ENCODE measurements at places on chromosomes 11 and 22.

DNA sequence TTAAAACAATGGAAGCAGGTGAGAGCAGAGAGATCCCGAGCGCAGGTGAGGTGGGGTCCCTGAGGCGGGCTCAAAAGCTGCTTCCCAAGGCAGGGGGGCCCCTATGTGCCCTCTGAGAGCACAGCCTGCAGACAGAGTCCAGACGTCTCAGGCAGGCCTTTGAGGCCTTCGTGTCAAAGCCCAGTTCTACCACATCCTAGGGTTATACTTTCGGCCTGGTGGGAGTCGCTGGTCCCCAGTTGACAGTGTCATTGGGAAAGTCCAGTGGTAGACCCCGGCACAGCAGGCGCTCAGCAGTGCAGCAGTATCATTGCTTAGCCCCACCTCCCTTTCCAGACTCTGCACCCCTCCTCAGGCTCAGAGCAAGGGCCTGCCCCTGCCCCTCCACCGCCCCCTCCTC is 9.1 kb downstream of the LINC01488 start:
- no peaks in the 10 kb centered on the region for H3K27me3 ChIP-seq
- no peaks in the 10 kb centered on the region for H3K36me3 ChIP-seq
- DNase-seq = no peak
- no peak overlapping the region for H3K27ac ChIP-seq
- no peak overlapping the region for H3K4me3 ChIP-seq

GRCh38 chr11:8392886-8393285 is 129.2 kb upstream of the LMO1 start:
- no peaks in the 10 kb centered on the region for H3K27me3 ChIP-seq
- no peak overlapping the region for H3K27ac ChIP-seq
- DNase-seq = no peak

DNA sequence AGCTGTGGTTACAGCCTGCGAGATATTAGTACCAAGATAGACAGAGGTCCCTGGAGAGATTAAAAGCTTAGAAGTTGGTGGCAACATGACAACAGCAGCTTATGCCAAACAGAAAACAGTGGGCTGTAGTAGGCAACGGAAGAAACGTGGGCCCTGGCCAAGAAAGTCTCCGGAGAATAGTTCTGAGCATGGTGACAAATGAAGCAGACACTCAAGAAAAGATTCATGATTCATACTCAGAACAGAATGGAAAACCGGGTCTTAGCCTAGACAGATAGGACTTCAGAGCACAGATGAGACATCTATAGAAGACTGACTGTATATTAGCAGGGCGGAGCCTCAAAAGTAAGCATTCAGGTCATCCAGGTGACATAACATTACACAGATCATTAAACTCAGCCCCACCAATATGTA is 727.4 kb downstream of the ETS1 start:
- H3K36me3 ChIP-seq = no peaks in the 10 kb centered on the region
- no peak overlapping the region for H3K27ac ChIP-seq
- no peaks in the 10 kb centered on the region for H3K27me3 ChIP-seq
- no peaks in the 10 kb centered on the region for H3K4me1 ChIP-seq
- H3K4me3 ChIP-seq = no peak overlapping the region

DNA sequence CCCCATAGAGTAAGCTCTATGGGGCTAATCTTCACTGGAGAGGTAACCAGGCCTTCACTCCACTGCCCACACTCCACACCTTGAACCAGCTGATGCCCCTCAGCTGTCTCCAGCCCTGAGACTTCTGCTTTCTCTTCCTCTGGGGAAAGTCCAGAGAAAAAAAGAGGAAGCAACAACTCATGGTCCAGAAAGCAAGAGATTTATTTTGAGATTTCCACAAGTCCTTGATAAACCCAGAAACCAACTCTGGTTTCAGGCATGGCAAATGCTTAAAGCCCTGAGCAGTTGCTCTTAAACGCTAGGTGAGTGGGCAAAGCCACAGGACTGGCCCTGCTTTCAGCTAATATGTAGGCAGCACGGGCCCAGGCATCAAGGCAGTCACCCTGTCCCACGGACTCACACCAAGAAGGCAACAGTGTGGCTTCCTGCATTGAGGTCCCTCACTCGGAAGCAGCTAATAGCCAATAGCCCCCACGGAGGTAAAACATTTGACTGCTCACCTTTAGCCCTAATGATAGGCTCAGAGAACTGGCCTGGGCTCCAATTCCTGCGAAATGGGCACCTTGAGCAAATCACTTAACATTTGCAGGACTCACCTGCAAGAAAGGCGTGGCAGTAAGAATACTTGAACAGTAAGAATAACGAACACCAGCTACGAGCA is 4.3 kb downstream of the CYB561A3 start:
- no peak for DNase-seq
- no peaks in the 10 kb centered on the region for H3K27me3 ChIP-seq
- peak overlapping the region; percentile 72 for H3K27ac ChIP-seq

GRCh38 chr11:66857927-66858185 is 992 bp downstream of the LRFN4 start:
- no peak overlapping the region for H3K27ac ChIP-seq
- H3K4me1 ChIP-seq = peaks cover 6% of the 10 kb centered on the region
- no peaks in the 10 kb centered on the region for H3K36me3 ChIP-seq
- no peak overlapping the region for H3K4me3 ChIP-seq

- H3K36me3 ChIP-seq = no peaks in the 10 kb centered on the region
- H3K27me3 ChIP-seq = no peaks in the 10 kb centered on the region
- H3K4me3 ChIP-seq = no peak overlapping the region
- H3K4me1 ChIP-seq = peaks cover 11% of the 10 kb centered on the region
Measured at GRCh38 chr22:42365942-42366695, 66.1 kb downstream of the NFAM1 start.

DNA sequence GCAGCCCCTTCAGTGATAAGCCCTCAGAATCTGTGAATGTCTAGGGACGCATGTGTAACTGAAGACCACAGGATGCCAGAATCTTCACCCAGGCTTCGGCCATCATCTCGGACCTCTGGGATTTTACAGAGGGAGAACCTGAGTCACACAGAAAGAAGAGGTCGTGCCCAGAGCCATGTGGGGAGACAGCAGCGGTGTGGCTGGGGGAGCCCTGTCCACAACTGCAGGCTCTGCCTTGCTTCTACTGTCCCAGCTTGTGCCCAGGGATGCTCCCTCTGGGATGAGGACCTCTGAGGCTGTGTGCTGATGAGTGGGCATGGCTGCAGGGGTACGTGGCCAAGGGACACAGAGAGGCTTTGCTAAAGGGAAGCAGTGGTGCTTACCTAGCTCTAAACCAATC is 582.0 kb downstream of the TBC1D22A start:
- no peak for DNase-seq
- H3K4me3 ChIP-seq = no peak overlapping the region
- no peaks in the 10 kb centered on the region for H3K4me1 ChIP-seq
- H3K27ac ChIP-seq = no peak overlapping the region
- H3K36me3 ChIP-seq = no peaks in the 10 kb centered on the region

DNA sequence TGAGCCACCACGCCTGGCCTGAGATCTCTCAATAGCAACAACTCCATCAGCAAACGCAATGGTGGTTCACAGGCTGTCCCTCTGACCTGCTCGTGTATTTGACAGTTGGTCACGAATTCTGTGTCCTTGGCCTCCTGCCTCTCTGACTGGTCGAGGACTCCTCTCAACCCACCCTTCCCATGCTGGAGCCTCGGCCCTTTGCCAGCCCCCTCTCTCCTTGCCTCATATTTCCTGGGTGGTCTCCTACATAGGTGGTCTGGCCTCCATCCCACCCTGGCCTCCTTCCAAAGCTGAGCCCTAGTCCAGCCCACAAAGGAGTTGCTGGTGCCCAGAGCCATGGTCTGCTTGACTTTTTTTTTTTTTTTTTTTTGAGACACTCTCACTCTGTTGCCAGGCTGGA is 11.4 kb upstream of the A4GALT start:
- H3K4me3 ChIP-seq = no peak overlapping the region
- no peaks in the 10 kb centered on the region for H3K36me3 ChIP-seq
- H3K27ac ChIP-seq = no peak overlapping the region
- no peak for DNase-seq
- H3K4me1 ChIP-seq = no peaks in the 10 kb centered on the region

- no peaks in the 10 kb centered on the region for H3K36me3 ChIP-seq
- no peaks in the 10 kb centered on the region for H3K27me3 ChIP-seq
- H3K4me1 ChIP-seq = no peaks in the 10 kb centered on the region
- no peak for DNase-seq
- peak overlapping the region; percentile 1 for H3K4me3 ChIP-seq
- no peak overlapping the region for H3K27ac ChIP-seq
Measured at GRCh38 chr11:114346709-114347141, 50.5 kb downstream of the NNMT start.

- H3K4me1 ChIP-seq = no peaks in the 10 kb centered on the region
- H3K27me3 ChIP-seq = no peaks in the 10 kb centered on the region
- no peaks in the 10 kb centered on the region for H3K36me3 ChIP-seq
Measured at GRCh38 chr11:58047818-58048217, 17.1 kb downstream of the OR6Q1 start.

DNA sequence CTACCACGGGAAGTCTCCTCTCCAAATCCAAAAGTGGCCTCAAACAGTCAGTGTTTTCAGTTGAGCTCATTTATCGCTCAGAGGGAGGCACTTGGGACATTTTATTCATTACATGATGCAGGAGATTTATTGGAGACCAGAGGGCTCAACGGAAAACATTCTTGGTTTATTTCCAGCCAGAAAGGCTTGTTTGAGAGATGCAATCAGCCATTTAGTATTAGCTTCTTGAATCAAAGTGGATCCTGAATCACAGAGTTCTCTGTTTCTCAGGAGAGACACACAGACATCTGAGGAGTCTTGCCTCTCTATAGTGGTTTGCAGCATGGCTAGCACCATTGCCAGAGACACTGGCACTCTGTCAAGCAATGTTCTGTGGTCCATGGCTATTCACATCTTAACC is 31.5 kb downstream of the CD44 start:
- H3K4me1 ChIP-seq = peaks cover 63% of the 10 kb centered on the region
- H3K27me3 ChIP-seq = no peaks in the 10 kb centered on the region
- no peaks in the 10 kb centered on the region for H3K36me3 ChIP-seq

DNA sequence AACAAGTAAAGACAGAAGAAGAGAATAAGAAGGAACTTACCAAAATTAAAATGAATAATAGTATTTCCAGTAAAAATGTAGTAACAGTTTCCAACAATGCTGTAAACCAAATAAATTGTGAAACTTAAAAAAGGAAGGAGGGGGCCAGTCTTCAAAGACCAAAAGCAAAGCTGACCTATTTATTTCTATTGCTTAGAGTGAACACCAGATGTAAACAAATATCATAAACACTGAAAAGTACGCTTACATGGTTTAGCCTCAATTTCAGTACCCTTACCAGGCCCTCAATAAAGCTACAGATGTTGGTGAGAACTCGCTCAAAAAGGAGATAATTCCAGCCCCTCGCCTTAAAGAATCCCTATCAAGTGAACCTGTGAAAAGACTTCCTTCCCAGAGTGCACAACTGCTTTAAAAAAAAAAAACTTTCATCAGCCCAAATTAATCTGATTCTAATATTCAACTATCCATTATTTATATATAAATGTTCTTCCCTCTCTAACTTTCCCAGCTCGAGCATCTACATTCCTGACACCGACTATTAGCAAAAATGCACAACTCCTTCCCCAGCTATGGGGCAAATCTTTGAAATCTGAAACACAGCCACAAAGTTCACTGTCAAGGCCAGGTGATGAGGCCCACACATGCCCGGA is 2.4 kb downstream of the PHF21A start:
- H3K4me1 ChIP-seq = peaks cover 29% of the 10 kb centered on the region
- no peaks in the 10 kb centered on the region for H3K36me3 ChIP-seq
- no peaks in the 10 kb centered on the region for H3K27me3 ChIP-seq
- H3K4me3 ChIP-seq = peak overlapping the region; percentile 73
- peak overlapping the region; percentile 93 for H3K27ac ChIP-seq

All from adrenal gland (tissue), 19 donors.